ENCODE measurements at places on chromosomes 7 and 10.

DNA sequence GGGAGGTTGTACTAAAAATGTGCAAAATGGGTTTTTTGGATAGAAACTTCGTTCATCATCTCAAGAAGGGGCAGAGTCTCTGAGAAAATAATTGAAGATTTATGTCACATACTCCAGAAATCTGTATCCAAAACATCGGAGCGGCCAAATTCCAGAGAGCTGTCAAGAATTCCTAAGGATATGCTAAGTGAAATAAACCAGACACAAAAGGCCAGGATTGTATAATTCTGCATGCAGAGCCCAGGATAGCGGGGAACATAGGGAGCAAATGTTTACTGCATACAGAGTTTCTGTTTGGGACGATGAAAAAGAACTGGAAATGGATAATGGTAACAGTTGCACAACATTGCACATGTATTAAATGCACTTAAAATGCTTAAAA, 224.2 kb upstream of the AUTS2 start:
- no peak for DNase-seq

DNA sequence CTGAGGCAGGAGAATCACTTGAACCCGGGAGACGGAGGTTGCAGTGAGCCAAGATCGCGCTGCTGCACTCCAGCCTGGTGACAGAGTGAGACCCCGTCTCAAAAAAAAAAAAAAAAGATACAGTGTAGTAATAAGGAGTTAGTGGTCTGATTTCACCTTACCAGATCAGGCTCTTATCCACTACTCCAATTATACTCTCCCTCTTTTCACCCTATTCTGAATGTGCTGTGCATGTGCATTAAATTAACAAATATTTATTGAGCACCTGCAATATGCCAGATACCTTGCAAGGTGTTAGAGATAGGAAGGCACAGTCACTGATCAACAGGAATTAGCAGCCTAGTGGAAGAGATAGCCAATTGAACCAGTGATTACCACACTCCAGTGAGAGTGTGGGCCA, 241.9 kb upstream of the LRGUK start:
- no peak for DNase-seq

DNA sequence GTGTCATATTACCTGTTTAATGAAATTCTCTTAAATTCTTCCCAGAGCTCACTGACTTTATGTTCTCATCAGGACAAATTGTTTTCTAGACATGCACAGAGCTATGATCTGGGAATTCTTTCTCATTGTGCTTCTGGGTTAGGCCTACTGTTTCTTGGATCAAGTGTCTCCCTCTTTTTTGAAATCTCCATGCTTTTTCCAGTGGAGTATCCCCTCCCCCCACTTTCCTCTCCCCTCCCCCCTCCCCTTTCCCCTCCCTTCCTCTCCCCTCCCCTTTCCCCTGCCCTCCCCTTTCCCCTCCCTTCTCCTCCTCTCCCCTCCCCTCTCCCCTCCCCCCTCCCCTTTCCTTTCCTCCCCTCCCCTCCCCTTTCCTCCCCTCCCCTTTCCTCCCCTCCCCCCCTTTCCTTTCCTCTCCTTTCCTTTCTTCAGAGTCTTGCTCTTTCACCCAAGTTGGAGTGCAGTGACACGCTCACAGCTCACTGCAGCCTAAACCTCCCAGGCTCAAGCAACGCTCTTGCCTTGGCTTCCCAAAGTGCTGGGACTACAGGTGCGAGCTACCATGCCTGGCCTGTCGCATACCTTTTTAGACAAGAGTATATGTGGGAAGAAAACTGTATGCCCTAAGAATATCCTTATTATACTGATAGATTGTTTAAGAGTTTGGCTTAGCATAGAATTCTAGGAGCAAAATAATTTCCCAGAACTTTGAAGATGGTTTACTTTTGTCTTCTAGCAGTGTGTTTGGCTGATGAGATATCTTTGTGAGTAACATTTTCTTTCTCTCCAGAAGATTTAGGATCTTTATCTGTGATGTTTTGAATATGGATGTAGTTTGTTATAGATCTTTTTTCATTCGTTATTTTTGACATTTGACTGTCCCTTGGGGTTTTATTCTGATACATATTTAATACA, 2.5 kb downstream of the DYNC2I1 start:
- no peak for DNase-seq

GRCh38 chr10:61138708-61139591, 195.0 kb upstream of the RHOBTB1 start:
- no peak for DNase-seq

- DNase-seq = no peak
Measured at GRCh38 chr7:48416327-48416908, 245.2 kb downstream of the ABCA13 start.

- DNase-seq = no peak
Measured at GRCh38 chr7:143398616-143399015, 10.0 kb downstream of the EPHA1 start.

- no peak for DNase-seq
Measured at GRCh38 chr7:149859876-149860275, 13.9 kb upstream of the ATP6V0E2 start.

GRCh38 chr10:85222300-85222699, 893.9 kb downstream of the CCSER2 start:
- DNase-seq = no peak

DNA sequence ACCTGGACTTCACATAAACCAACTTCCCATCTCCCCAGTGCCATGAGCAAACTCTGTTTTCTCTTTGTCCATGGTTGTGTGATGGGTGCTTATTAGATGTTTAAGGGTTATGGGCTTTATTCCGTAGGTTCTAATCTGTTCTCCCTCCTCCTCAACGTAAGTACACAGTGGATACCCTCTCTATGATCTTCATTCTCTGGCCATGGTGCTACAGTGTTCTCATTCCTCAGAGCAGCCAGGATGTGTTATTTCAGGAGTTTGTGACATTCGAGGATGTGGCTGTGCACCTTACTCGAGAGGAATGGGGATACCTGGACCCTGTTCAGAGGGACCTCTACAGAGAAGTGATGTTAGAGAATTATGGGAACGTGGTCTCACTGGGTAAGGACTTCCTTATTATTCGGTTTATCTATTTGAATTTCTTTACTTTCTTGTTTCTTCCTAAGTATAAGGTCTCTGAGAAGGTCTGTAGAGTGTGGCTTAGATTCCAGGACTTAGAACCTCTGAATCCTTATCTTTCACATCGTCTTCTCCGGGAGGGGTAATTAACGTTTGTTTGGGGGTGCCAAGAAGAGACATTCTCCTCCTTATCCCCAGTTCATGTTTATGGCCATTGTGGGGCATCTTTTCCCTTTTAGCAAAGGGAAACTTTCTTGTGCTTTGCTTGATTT, 3.8 kb downstream of the ZNF655 start:
- DNase-seq = no peak

DNA sequence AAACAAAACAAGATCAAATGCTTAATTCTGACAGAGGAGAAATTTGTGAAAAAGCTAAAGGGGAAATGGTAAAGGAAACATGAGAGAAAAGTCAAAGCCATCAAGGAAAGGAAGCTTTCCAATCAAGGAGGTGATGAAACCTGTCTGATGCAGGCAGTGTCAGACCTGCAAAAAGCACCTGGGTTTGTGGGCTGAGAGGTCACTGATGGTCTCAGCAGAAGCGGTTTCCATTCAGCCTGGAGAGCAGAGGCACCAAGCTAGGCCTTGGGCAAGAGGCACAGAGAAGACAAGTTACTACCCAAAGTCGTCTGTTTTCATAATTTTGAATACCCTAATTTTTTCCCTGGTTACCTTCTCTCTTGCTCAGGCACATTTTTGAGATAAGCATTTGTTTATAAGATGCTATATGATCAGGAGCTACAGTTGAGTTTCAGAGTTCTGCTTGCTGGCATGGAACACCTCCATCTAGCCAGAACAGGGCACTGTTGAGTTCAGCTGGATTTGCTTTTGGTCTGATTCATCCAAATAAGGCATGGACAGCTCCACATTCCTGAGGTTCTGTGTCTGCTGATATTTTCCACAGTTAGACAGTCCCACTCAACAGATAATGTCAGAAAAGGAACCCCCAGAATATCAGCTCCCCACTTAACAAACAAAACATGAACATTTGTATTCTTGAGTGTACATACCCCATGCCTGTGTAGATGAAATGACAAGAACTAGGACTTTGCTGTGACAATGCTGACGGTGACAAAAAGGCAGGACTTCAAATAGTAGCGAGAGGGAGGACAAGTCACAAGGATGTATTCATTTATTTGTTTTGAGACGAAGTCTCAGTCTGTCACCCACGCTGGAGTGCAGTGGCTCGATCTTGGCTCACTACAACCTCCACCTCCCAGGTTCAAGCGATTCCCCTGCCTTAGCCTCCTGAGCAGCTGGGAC, 4.9 kb upstream of the PPIA start:
- DNase-seq = no peak

- no peak for DNase-seq
Measured at GRCh38 chr7:107027208-107027607, 17.3 kb upstream of the PRKAR2B start.

- DNase-seq = no peak
Measured at GRCh38 chr10:61478621-61479312, 25.6 kb upstream of the TMEM26 start.

GRCh38 chr7:106313966-106314365, 29.2 kb upstream of the NAMPT start:
- DNase-seq = no peak

DNA sequence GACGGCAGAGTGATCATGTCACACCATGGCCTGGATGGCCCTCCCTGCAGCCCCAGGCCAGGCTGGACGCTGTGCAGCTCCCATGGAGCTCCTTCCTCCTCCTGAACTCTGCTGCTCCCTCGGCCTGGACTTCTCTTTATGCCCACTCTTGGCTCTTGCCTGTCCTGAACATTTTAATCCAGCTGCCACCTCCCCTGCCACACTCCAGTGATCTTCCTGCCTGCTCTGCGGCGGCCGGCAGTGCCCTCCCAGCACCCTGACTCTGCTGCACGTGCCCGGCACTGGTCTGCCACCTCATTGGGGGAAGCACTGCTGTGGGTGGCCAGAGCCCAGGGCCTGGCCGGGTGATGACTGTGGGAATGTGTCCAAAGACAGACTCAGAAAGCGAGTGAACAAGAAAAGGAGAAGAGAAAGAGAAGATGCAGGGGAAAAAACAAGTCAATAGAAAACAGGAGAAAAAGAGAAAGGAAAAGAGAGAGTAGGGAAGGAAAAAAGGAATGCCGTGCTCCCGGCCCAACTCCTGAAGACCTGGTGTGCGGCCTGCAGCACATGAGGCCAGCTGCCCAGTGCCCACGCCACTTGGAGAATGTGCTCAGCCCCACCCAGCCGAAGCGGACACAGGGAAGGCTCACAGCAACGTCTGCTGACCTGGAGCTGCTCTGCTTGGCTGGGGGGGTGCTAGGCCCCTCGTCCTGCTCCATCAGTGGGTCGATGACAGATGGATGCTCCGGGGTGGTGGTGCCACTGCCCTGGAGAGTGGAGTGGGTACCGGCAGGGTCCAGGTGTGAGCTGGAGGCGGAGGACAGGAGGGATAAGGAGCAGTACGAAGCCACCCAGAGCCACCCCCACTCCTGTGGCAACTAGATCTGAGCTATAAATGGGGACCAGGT, 115.9 kb downstream of the DLG5 start:
- DNase-seq = no peak

- no peak for DNase-seq
Measured at GRCh38 chr10:71710519-71710918, 9.1 kb downstream of the C10orf105 start.

- no peak for DNase-seq
Measured at GRCh38 chr10:11035301-11035991, 17.8 kb downstream of the CELF2 start.

DNA sequence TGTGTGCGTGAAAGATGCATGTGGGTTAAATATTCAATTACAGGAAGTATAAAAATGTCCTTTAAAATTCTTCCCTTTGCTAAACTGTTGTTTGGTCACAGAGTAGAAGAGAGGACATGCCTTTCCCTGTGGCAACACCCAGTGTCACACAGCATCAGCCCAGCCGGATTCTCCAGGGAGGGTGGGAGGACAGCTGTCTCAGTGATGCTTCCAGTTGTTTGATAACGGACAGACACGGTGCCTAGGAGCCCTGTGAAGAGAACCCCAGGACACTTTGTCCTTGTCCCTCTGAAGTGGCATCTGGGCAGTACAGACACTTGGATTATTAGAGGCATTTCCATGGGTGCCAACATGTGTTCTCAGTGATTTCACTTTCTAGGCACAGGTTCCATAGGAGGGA, 306.6 kb upstream of the LRGUK start:
- no peak for DNase-seq

- no peak for DNase-seq
Measured at GRCh38 chr7:84735677-84736076, 451.2 kb downstream of the SEMA3D start.

DNA sequence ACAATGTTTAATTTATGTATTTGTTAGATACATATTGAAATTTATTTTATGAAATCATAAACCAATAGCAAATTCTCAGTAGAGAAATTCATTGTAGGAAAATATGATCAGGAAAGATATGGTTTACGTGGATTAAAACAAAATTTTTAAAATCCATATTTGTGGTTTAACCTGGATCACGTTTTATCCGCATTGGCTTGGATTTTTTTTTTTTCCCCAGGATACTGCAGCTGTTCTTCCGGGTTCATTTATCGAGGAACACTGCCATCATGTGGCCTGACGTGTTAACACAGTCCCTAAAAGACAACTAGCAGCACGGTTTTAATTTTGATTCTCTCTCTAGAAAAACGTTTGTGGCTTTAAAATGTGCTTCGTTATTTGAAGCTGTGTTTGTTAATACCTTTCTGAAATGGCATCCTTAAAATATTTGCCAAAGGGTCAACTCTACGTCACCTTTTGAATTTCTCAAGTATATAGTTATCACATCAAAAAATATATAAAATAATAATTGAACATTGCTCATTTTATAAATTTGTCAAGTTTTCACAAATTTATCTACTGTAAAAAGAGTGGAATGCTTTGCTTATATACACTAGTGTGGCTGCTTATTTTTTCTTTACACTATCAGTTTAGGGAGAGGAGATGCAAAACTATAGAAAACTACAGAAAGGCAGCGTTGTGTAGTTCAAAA, 8.7 kb upstream of the ASB4 start:
- peak; percentile 51 for DNase-seq

- no peak for DNase-seq
Measured at GRCh38 chr7:114934713-114935112, 12.8 kb downstream of the MDFIC start.

DNA sequence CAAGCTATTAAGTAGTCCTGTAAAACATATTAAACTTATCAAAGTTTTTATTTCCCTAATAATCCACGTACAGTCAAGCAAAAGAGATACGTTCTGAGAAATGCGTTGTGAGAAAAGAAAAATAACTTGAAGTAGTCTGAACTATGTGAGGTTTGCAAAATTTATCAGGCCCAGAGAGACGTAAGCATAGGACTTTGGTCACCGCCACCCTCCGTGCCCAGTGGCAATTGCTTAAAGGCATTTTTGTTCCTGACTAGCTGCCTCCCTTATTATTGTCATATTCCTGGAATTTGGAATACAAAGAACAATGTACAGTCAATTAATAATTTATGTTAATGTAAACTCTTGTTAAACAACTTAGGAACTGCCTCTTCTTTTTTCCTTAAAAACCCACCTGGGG, 22.8 kb downstream of the HIBADH start:
- no peak for DNase-seq
